ENCODE measurements at places on chromosomes 6 and 20.

GRCh38 chr20:62755817-62756724, 40.2 kb upstream of the MRGBP start:
- DNase-seq, result no peak

- DNase-seq, result no peak
Measured at GRCh38 chr6:162785632-162786242, 58.0 kb downstream of the PACRG start.

DNA sequence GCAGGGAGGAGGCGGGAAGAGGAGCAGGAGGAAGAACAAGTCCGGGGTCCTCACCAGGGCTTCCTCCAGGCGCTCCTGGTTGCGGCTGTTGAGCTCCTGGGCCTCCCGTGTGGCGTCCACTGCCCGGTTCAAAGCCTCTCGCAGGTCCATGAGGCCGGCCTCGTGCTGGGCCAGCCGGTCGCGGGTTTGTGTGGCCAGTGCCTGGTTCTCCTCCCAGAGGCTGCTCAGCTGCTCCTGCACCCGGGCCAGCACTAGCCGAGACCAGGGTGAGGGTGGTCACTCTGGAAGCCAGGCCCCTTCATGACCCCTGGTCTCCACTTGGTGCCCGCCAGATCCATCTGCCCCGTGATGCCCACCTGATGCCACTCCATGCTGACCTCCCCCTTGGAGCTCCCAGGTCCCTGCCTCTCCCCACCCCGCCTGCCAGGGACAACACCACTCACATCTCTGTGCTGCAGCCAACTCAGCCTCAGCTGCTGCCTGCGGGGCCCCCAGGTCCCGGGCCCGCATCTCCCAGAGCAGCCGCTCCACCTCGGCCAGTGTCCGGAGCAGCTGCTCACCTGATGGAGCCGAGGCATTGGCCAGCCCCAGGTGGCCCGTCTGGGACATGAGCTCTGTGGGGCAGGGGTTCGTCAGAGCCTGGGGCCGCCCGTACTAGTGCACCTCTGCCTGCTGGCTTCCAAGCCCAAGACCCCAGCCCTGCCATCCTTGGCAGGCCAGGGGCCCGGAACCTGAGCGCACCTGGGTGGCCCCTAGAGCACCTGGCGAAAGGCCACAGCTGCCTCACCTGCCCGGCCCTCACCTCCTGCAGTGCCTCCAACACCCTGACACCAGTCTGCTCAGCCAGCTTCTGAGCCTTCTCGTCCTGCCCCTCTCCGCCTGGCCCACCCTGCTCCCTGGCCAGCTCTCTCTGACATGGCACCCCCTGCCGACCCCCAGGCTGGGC, 15.9 kb downstream of the ADRM1 start:
- DNase-seq, result no peak

DNA sequence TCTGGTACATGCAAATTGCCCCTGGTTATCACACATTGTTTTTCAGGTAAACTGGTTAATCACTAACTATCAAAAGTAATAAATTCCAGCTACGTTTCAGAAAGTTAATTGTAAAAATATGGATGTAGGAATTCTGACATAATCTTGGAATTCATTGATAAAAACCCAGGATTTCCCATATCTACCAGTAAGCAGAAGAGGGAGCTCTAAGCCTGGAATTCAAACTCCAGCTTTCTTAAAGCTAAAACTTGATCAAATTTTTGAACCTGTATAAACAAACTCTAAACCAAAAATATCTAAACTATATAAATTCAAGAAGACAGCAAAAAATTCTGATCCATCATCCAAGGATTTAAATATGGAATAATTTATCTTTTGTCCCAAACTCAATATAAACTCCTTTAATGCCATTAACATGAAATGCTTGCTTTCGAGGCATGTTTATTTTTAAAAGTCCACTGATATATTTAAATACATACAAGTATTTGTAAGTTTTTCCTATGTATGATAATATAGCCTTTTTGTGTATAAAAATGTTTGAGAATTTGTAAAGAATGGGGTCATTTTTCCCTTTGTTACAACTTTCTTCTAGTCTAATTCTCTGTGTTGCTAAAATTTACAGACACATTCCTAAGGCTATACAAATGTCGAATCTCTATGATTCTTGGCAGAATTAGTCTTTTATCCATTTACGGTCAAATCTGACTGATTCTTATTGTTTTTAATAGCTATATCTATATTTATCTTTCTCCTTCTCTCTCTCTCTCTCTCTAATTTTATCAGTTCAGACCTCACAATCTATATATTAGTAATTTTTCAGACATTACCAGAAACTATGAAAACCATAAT, 91.4 kb upstream of the RNF217 start:
- DNase-seq, result no peak

- DNase-seq, result no peak
Measured at GRCh38 chr20:34980543-34981233, 25.0 kb downstream of the MYH7B start.

DNA sequence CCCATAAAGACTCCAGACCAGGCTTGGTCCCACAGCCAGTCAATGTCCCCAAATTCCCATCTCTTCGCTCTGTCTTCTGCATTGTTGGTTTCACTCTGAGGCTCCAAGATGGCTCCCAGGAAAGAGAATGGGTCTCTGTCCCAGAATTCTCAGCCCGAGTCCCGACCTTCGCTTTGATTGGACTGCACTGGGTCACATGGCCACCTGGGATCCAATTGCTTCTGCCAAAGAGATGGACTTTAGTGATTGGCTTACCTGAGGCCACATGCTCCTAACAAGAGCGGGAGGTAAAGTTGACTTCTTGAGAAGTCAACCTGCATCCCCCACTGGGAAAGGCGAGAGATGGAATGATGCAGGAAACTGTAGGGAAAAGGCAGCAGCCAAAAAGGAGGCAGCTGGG, 104.7 kb upstream of the PMEPA1 start:
- DNase-seq, result no peak

GRCh38 chr6:18126121-18126520, 3.6 kb upstream of the NHLRC1 start:
- no peak for DNase-seq

DNA sequence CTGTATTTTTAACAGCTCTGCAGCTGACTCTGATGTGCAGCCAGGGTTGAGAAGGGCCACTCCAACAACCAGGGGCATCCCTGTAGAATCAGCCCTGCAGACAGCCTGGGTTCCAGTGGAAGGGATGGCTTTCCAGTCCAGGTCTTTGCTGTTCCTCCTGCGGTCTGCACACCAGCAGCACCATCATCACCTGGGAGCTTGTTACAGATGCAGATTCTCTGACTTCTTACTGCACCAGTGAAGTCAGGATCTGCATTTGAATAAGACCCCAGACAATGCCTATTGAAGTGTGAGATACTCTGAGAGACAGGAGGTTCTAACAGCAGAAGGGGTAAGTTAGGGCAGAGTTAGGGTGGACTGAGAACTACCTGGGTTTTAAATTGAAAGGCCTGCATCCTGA, 151.3 kb downstream of the F13A1 start:
- no peak for DNase-seq

- no peak for DNase-seq
Measured at GRCh38 chr20:51767867-51768758, at the start of gene ATP9A. TSS of gene ATP9A (minus strand) at chr20:51768390. CDS start at chr20:51768369, 21 bp downstream.

GRCh38 chr6:31308050-31308844, 36.4 kb upstream of the HLA-C start:
- no peak for DNase-seq
